SJSA1 (cell line): ENCODE measurements at places on chromosomes 6 and 20. TPM values are rescaled to one million over a fixed set of nuclear protein-coding genes. Genes with fewer than 3 reads are reported as not detected.

GRCh38 chr6:142700671-142701312 is 244.2 kb downstream of the HIVEP2 start:
- no peaks in the 10 kb centered on the region for H3K4me1 ChIP-seq
- no peaks in the 10 kb centered on the region for H3K36me3 ChIP-seq
- H3K4me3 ChIP-seq, result no peak overlapping the region
- no peak overlapping the region for H3K27ac ChIP-seq

- no peak for DNase-seq
- 0 out of 2 replicates have a peak, but pooled peaks cover 3% of the 10 kb centered on the region for H3K27me3 ChIP-seq
- H3K27ac ChIP-seq, result no peak overlapping the region
Measured at GRCh38 chr6:88585276-88585692, 378.1 kb downstream of the RNGTT start.

- DNase-seq, result no peak
- H3K4me1 ChIP-seq, result no peaks in the 10 kb centered on the region
- no peaks in the 10 kb centered on the region for H3K36me3 ChIP-seq
- H3K4me3 ChIP-seq, result no peak overlapping the region
- H3K27me3 ChIP-seq, result no peaks in the 10 kb centered on the region
Measured at GRCh38 chr6:25456249-25457040, 177.3 kb downstream of the CARMIL1 start.

GRCh38 chr6:142474531-142475289 is 172.9 kb downstream of the ADGRG6 start:
- H3K27me3 ChIP-seq, result no peaks in the 10 kb centered on the region
- H3K36me3 ChIP-seq, result no peaks in the 10 kb centered on the region
- no peak overlapping the region for H3K27ac ChIP-seq
- no peak overlapping the region for H3K4me3 ChIP-seq

The MYCT1 gene
- 0.39 TPM in 1 of 2 replicates, not detected in the other for total RNA-seq

DNA sequence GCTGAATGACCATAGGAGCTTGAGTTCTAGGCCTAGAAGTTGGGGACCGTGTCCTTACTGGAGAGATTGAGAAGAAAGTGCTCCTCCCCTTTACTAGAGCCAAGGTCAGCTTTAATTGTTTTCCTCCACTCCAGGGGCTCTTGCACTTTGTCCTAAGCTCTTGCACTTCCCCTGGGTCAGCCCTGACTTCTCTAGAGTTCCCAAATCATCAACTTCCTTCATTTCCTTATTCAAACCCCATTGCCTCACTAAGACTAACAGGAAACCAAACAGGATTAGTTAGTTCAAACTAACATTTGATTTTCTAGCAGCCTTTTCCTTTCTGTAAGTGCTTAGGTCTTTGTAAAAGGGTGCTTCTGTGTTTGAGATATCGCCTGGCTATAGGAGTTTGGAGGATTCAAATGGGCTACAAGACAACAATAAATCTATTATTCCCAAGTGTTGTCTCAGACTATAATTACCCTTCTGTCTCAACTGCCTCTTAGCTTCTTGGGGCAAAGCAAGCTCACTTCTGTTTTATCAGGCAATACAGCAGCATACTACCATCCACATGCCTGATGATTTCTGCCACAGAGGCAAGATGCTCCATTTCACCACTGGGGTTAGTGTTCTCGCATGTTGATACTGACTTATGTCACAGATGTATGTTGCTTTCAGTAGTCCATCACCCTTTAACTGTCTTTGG is 12.8 kb upstream of the DTNBP1 start:
- H3K4me1 ChIP-seq, result no peaks in the 10 kb centered on the region
- DNase-seq, result no peak
- no peaks in the 10 kb centered on the region for H3K36me3 ChIP-seq
- H3K4me3 ChIP-seq, result no peak overlapping the region
- H3K27ac ChIP-seq, result no peak overlapping the region

- H3K4me3 ChIP-seq, result no peak overlapping the region
- H3K4me1 ChIP-seq, result peaks cover 21% of the 10 kb centered on the region
- no peaks in the 10 kb centered on the region for H3K36me3 ChIP-seq
- no peak for DNase-seq
- no peaks in the 10 kb centered on the region for H3K27me3 ChIP-seq
- peak overlapping the region; percentile 7; the same call in 1 of the 2 replicates for H3K27ac ChIP-seq
Measured at GRCh38 chr6:53707108-53707897, 41.7 kb upstream of the KLHL31 start.

- H3K36me3 ChIP-seq, result no peaks in the 10 kb centered on the region
- H3K4me1 ChIP-seq, result peaks cover 11% of the 10 kb centered on the region
- no peaks in the 10 kb centered on the region for H3K27me3 ChIP-seq
Measured at GRCh38 chr6:1595271-1596087, 14.2 kb upstream of the FOXC1 start.

DNA sequence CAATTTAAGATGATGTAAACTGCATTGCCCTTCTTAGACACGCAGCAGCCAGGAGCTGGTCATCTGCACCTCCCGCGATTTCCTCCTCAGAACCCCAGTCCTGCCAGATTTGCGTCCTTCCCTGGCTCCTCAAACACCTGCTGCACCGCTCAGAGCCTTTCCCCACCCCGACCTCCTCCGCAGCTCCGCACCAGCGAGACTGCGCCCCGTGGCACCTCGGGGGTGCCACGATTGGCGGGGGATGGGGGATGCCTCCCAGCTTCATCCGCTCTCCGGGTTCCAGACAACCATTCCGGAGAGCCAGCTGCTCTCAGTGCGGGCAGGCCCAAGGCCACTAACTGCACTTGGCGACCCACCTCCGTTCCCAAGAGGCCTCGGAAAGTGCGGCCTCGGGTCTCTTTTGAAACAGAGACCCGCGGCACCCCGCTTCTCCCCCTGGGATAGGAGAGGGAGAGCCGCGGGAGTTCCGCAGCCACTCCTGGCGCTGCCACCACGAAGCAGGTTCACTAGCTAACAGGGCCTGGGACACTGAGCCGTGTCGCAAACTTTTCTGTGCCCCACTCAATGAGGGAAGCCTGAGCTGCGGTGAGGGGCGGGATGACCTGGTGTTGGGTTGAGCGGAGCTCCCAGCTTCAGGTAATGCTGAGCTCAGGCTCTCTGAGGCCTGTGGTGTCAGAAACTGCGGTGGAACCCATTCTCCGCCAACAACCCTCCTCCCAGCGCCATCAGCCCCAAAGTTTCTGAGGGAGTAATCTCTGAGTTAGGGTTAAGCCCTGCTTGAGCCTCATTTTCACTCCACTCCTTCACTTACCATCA is 7.3 kb upstream of the TFAP2A start:
- no peak overlapping the region for H3K4me3 ChIP-seq
- H3K36me3 ChIP-seq, result no peaks in the 10 kb centered on the region
- DNase-seq, result no peak

DNA sequence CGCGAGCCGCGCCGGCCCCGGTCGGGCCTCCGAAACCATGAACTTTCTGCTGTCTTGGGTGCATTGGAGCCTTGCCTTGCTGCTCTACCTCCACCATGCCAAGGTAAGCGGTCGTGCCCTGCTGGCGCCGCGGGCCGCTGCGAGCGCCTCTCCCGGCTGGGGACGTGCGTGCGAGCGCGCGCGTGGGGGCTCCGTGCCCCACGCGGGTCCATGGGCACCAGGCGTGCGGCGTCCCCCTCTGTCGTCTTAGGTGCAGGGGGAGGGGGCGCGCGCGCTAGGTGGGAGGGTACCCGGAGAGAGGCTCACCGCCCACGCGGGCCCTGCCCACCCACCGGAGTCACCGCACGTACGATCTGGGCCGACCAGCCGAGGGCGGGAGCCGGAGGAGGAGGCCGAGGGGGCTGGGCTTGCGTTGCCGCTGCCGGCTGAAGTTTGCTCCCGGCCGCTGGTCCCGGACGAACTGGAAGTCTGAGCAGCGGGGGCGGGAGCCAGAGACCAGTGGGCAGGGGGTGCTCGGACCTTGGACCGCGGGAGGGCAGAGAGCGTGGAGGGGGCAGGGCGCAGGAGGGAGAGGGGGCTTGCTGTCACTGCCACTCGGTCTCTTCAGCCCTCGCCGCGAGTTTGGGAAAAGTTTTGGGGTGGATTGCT is 1.3 kb downstream of the VEGFA start:
- H3K4me3 ChIP-seq, result peak overlapping the region; percentile 84
- peaks cover 54% of the 10 kb centered on the region for H3K4me1 ChIP-seq
- peaks cover 60% of the 10 kb centered on the region for H3K36me3 ChIP-seq
